ENCODE measurements at places on chromosomes 3 and 15.
A peak's percentile ranks its signal among the peaks of the same experiment; 100 is the strongest.

DNA sequence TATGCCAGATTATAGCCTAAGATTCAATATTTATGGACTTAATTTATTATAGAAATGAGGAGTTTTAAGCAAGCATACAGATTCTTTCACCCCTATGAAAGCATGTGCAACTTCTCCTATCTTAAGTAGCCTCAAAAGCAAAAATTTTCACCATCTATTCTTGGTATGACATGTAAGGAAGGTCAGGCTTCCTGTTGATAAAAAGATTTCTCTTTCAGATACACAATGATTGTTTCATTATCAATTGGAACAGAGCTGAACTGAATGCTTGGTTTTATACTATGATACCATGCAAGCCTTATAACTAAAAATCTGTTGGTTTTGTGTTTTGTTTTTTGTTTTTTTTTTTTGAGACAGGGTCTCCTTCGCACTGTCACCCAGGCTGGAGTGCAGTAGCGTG, 3.9 kb downstream of the GRK7 start:
- DNase-seq = no peak

DNA sequence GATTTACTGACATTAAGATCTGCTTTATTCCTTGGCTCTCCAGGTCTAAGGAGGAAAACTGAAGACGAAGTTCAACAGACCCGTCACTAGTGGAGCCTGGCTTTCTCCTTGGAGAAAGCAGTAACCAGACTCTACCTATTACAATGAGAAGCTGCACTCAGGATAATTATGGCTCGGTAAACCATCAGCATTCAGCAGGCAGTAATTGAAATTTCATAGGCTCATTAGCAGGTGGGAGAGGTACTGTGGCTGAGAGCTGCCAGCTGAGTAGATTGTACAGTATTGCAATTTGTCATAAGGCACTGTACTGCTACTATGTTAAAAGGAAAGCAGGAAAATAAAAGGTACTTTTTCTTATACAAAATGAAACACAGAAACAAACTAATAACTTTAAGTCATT, 51.2 kb downstream of the CHAC1 start:
- DNase-seq = no peak

- no peak for DNase-seq
Measured at GRCh38 chr15:28911310-28911931, 25.6 kb downstream of the APBA2 start.

- DNase-seq = no peak
Measured at GRCh38 chr15:57344282-57344681, 32.0 kb upstream of the CGNL1 start.

DNA sequence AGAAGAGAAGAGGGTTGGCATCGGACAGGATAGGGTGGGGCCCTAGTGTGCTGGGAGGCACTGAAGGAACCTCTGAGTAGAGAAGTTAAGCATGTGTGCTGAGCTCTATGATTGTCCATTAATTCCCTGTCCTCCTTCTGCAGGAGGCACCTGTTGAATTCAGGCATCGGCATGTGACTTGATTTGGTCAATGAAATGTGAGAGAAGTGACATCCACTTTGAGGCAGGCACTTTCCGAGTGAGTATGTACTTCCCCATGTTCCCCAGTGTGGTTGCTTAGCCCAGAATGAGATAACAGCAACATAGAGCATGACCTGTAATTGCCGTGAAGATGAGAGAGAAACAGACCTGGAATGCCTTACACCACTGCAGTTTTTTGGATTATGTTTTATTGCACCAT, 224.8 kb downstream of the RPLP1 start:
- no peak for DNase-seq

DNA sequence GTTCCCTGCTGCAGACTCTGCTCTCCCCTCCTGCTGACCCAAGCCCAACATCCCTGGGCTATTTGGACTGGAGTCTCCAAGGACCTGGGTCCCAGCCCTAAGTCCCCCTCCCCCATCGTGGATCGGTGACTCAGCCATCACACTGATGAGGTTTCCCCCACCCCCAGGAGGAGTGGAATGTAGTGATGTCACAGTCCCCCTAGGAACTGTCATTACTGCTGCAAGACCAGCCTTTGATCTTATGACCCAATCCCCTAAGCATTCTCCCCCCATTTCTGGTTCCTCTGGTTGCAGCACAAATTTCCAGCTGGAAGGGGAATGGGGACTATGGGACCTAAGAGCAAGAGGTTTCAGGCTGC, 63.4 kb upstream of the CSPG4 start:
- no peak for DNase-seq

DNA sequence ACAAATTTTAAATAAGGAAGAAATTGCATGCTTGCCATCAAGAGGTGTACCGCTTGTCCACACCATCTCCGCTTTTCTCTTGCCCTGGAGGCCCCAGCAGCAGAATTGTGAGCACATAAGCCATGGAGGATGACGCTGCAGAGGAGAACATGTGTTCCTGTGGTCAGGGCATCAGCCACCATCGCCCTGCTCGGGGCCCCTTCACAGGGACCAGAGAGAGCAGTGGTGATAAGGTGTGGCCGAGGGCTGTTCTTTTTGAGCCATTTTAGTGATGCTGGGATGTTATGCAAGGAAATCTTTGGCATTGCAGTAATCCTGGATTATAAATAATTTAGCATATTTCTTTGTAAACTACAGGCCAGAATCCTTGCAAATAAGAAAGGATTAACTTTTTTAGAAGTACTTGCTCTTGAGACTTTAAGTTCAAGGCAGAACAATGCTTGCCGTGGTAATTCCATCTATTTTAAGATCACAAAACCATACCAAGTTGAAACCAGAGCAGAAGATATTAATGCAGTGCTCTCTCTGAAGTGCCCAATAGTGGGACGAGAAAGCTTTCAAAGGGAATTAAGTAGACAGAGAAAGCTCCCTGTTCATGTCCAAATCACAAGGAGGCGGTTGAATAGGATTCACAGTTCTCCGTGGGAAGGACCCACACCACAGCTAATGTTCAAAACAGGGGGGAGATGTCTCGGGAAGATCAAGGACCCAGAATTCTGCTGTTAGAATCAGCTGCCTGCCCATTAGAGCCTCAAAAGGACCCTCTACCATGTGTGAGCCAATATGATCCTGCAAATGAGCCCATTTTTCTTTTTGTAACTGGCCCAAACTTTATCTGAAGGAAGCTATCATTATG, 338.5 kb downstream of the RORA start:
- DNase-seq = no peak

- no peak for DNase-seq
Measured at GRCh38 chr3:58424613-58425012, 9.0 kb downstream of the PDHB start.

DNA sequence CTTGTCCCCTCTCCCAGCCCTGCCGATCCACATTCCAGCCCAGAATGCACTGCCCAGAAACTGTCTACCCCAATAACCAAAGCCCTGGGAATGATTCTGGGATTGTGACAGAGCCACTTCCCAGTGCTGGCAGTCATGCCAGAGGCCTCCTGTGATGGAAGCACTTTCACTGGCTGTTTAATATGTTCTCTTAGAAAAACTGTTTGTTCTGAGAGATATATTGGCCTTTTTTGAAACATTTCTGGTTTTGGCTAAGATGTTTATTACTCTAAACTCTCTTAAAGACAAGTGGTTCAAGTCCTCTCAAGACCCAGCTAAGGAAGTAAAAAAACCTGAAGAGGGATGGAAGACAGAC, 74.0 kb upstream of the HACD2 start:
- peak; percentile 65 for DNase-seq

- no peak for DNase-seq
Measured at GRCh38 chr3:4986175-4986781, 7.0 kb downstream of the BHLHE40 start.

- no peak for DNase-seq
Measured at GRCh38 chr15:84889991-84890669, 5.7 kb downstream of the SLC28A1 start.

GRCh38 chr15:82999905-83000671, 11.4 kb downstream of the C15orf40 start:
- peak; percentile 37 for DNase-seq

DNA sequence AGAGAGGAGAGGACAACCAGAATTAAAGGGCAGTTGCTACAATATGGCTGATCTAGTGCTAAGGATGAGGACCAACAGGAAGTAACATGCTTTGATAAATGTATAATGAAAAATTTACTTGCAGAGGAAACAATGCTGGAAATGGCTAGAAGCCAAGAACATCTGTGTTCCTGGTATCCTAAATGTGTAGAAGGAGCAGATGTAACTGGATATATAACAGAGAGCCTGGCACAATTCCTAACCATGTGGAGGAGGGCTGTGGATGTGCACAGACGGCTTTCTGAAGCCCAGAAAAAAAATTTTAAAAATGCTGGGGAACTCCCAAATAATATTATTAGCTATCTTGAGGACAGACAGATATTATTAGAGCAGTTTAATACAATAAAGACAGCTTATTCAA, 159.4 kb upstream of the GBE1 start:
- DNase-seq = peak; percentile 36

- no peak for DNase-seq
Measured at GRCh38 chr3:10935028-10935427, 57.5 kb upstream of the SLC6A1 start.

- DNase-seq = no peak
Measured at GRCh38 chr15:34336991-34337556, 507 bp downstream of the SLC12A6 start.

GRCh38 chr15:92020804-92021203, 167.3 kb downstream of the SLCO3A1 start:
- DNase-seq = no peak

- peak; percentile 60 for DNase-seq
Measured at GRCh38 chr15:84914909-84915605, 30.6 kb downstream of the SLC28A1 start.

DNA sequence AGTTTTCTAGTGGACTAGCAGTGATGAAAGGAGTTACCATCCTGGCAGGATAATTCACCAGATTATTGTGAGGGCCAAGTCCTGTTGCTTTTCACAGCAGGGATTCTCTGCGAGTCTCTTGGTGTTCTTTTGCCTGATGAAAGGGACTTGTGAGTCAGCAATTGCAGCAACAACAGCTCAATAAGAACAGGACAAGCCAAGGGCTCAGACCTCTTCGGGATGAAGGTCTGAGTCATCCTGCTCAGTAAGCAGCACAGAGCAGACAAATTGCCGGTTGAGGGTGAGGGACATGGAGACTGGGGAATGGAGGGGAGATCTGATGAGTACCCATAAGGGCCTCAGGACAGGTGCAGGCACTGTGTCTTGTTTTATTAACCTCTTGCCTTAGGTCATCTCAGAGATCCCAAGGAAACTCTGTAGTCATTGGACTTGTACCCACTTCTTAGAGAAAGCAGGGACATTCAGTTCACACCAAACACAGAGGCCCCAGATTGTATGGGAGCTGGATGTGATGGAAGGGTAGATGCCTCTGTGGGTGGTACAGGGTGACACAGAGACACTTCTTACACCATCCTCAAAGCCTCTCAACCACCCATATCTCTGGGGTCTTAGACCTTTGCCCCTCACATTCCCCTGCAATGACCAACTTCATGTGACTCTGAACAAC, 173.8 kb upstream of the TLE3 start:
- peak; percentile 18 for DNase-seq

GRCh38 chr3:12648384-12648959, 15.4 kb downstream of the RAF1 start:
- DNase-seq = no peak

DNA sequence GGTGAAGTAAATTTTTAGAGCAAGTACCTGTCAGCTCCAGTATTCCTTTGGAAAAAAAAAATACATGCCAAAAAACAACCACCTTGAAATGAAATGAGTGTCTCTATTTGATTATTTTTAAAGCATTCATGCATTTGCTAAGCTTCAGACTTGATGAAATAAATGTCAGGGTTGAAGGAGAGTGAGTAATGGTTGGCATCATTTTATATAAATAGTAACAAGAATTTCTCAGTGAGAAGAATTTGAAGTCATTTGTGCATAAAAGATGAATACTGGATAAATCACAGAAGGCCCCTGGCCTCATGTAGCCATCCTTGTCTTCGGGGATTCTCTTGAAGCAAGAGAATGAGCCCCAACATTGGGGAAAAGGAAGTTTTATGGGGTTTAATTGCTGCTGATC, 318.4 kb downstream of the LPP start:
- no peak for DNase-seq

DNA sequence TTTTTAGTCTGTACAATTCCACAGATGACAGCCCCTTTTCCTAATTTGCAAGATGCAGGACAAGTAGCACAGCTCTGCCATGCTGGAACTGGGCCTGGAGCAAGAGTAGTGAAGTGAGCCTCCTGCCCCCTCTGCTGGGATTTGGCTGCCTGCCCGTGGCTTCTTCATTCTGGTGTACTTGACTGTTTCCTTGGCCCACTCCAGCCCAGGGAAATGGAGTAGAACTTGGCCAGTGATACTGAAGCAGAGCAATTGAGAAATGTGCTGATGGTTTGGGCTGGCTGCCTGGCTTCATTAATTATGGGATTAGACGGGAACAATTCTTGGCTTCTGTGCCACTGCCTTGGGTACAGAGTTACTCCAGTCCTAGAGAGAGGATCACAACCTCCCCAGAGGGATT, 2.8 kb downstream of the GPD1L start:
- peak; percentile 80 for DNase-seq

- no peak for DNase-seq
Measured at GRCh38 chr3:77320514-77320913, 280.6 kb downstream of the ROBO2 start.

DNA sequence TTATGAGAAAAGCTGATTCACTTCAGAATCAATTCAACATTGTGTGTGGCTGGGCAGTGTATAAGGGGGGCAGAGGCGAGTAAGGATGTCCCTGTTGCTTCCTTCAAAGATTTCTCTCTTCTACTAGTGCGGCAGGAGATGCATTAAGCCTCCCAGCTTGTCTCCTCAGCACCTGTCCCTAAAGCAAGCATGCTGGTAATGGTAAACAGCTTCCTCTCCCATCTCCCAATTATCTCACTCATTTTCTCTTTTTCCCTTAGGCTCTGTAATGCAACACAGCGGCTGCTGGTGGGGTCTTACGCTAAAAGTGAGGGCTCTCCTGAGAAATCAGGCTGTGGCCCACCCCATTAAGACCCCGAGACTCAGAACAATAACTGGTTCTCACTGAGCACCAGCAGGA, 306.4 kb upstream of the ROPN1 start:
- DNase-seq = no peak

DNA sequence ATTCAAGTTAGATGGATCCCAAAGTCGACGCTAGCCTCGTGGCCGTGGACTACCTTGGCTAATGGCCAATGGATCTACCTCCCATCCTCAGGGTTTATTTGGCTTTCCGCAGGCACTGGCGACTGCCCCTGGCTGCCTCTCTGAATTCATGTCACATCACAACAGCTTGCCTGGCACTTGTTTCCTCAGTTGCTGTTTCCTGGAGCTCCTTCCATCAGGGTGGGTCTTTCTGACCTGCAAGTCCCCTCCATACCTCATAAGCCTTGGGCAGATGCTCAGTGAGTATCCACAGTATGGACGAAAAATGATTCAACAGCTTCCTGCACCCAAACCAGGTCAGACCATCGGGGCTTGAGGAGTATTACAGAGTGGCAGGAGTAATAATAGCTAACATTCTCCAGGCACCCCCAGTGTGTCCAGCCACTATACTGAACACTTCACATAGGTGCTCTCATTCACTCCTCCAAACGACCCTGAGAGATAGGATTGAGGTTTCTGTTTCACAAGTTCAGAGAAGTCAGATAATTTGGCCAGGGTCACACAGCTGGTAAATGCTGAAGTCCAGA, 311.5 kb downstream of the TLE3 start:
- no peak for DNase-seq

Data from left hindlimb (tissue), 1 donor.